CD8-positive, alpha-beta memory T cell (primary cell): ENCODE measurements at places on chromosomes 6 and 20. TPM values are rescaled to one million over a fixed set of nuclear protein-coding genes. Genes with fewer than 3 reads are reported as not detected.

- DNase-seq = no peak
Observed at GRCh38 chr6:111978532-111979149, 75.3 kb upstream of the CCN6 start.

- no peak for DNase-seq
Observed at GRCh38 chr20:15162079-15162647, 824.8 kb upstream of the FLRT3 start.

The SIGLEC1 gene
- 0.24 TPM for total RNA-seq

DNA sequence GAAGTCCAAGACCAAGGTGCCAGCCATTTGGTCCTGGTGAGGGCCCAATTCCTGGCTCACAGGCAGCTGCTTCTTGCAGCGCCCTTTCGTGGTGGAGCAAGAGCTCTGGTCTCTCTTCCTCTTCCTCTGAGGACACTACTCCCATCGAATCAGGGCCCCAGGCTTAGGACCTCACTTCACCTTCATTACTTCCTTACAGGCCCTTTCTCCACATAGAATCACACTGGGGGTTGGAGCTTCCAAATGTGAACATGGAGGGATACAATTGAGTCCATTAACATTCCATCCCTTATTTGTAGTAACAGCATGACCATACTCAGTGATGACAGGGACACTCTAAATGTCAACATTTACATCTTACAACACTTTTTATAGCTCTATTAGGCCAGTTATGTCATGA, 2.3 kb downstream of the RAMACL start:
- no peak for DNase-seq

The ANKRD6 gene
- total RNA-seq = 3.4 TPM

DNA sequence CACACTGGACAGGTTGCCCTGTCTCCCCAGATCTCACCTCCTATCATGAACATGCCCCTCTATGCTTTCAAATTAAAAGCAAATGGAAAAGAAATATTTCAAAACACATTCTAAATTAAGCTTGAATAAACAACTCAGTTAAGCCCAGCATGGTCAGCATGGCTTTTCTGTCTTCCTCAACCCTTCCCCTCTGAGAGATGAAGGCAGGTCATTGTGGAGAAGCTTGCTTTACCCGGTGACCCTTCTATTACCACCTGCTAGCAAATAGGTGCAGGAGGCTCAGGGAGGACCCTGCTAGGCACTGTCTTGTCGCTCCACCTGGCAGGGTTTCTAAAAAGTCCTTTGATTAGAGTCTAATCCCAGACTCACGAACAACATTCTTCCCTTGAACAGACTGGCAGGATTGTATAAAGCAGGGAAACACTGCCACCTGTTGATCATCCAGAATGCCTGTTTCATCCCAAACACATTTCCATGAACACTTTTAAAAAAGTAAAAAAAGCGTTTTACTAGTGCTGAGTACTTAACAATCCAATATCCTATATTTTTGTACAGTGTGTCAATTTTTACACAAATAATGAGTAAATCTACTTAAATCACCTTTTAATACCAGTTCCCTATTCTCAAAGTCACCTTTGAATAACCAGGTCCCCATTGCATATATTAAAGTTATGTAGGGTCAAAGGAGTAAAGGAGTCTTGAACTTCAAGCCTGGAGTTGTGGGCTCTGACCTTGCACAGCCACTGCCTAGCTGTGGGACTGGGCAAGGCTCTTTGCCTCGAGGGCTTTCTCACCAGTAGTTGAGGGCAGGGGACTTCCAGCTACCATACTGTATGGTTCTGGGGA, 75.5 kb downstream of the GPR6 start:
- DNase-seq = peak; percentile 28

The DNMT3B gene
- total RNA-seq = 1.4 TPM

The RNF182 gene
- not detected for total RNA-seq

- no peak for DNase-seq
Observed at GRCh38 chr6:10401004-10401536, 13.8 kb downstream of the TFAP2A start.

The NOL4L gene
- 19.8 TPM for total RNA-seq

GRCh38 chr6:38179794-38180430, 360.4 kb downstream of the ZFAND3 start:
- no peak for DNase-seq

- DNase-seq = no peak
Observed at GRCh38 chr6:28530777-28531176, 5.1 kb downstream of the GPX5 start.

DNA sequence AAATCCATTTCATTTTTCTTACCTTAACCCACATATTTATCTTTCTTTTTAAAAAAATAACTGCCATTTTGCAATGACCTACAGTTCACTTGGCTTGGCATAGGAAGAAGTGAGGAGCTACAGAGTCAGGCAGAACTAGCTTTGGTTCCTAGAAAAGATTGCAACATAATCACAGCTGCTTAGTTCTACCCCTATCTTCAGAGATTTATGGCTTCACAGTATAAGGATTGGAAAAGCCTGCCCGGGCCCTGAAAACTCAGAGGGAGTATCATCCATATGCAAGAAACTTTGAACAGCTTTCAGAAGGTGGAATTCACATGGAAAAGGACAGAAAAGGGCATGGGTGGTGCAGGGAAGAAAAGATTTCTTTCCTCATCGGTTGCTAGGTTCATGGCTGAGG, 774.3 kb upstream of the CHD6 start:
- no peak for DNase-seq

- no peak for DNase-seq
Observed at GRCh38 chr6:116090251-116090650, 10.4 kb upstream of the NT5DC1 start.

DNA sequence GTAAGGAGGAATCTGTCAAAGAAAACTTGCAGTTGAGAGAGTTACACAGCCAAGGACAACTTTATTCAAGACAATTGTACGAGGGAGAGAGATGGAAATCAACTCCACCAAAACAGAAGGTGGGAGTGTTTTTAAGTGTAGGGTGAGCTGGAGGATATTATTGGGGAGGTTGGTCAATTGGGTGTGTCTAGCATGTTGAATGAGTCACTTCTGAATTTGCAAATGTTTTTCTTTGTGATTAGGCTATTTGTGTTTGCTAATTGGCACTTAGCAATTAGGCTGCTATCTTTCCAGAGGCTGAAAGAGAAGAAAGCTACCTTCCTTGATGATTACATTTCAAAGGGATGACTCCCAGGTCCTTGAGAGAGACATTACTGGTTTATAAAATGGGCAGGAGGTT, 441.1 kb downstream of the MEI4 start:
- no peak for DNase-seq
